ENCODE measurements at places on chromosomes 2 and 18.

GRCh38 chr2:172701250-172701649 lies 34.4 kb upstream of the RAPGEF4 start:
- no peak for DNase-seq

DNA sequence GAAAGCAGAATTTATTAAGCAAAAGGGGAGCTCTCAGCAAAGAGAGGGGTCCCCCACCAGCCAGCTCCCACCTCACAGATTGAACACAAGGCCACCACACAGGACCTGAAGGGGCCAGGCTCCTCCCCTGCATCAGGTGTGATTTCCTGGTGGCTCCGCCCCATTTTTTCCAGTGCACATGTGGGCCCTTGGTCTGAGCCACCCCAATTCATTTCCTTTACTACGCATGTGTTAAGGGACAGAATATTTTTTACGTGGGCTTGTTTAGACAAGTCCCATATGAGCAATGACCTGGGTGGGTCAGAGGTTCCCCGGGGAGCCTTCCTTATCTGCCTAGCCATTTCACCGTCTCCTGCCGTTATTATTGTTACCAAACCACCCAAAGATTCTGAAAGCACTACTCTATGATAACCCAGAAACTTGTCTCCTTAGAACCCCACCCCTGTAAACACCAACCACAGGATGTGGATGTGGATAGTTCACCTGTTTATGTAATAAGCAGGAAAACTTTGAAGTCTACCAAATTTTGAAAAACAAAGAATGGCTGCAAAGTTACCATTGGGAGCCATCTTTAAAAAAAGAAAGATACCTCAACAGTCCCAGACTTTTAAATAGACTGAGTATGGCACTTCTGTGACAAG lies 191.7 kb downstream of the CD226 start:
- peak; percentile 23 for DNase-seq

GRCh38 chr18:11052800-11053199 lies 96.6 kb downstream of the PIEZO2 start:
- no peak for DNase-seq

- DNase-seq = no peak
These were observed 22.8 kb upstream of the CCNYL1 start for GRCh38 chr2:207688597-207688996.

DNA sequence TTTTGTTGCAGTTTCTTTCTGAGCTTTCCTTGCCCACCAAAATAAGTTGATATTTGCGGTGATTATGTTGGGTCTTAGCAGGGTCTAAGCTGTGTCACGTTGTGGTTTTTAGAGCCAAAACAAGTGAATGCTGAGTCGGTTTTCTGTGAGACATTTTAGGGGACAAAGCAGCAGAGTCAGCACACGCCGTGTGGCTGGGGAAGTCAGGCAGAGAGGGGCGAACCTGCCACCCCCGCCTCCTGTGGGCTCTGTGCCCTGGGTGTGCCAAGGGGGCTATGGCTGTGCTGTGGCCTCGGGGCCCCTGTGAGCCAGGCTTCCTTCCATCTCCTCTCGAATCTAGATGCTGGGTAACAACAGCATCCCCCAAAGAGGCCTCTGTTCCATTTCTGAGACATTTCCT lies 30.8 kb upstream of the TMEM87B start:
- no peak for DNase-seq

GRCh38 chr2:36432479-36432878 lies 76.9 kb downstream of the CRIM1 start:
- no peak for DNase-seq

- no peak for DNase-seq
These were observed 124.9 kb downstream of the RGPD3 start for GRCh38 chr2:106343274-106343673.

DNA sequence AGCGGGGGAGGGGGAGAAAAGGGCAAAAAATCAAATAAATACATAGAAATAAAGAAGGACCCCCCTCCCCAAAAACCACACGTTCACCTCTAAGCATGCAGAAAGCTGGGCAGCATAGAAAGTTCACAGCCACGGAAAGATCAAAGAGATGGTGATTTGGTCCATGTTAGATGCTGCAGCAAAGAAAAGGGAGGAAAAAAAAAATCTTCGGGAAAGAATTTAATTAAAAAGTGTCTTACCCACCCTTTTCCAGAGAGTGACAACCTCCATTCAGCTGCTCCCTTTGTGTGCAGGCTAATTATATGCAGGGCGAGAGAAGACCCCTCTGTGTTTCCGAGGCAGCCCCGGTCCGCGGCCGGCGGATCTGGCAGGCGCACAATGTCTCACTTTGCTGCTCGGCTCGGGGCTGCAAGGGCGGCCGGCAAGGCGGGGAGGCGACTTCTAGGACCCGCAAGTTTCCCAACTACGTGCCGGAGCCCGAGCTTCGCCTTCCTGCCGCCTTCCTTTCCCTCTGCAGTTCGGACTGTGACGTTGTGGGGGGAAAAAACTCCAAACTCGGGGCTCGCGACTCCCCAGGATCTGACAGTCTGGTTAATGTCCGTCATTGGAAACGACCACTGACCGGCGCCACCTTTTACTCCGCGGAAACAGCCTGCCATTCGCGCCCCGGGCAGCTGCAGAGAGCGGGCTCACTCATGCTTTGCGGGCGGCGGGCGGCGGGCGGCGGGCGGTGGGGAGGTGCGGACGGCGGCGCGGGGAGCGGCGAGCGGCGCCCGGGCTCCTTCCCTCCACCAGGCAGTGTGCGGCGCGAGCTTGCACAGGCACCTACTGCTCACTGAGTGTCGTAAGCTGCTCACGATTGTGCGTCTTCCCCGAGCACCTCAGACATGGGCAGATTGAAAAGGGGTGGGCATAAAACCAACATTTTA lies at the start of gene LRRTM1:
Gene LRRTM1 (minus strand): TSS at position 844 of the 929 bp plus-strand sequence. CDS start 933 bp downstream, outside the sequence.
- DNase-seq = no peak
